ENCODE measurements at places on chromosomes 16 and 17. TPM values are rescaled to one million over a fixed set of nuclear protein-coding genes. Genes with fewer than 3 reads are reported as not detected.

PRSS36 gene
- 0.91 TPM for total RNA-seq

IFI35 gene
- 18.3 TPM for total RNA-seq

PTGES3L gene
- 0.84 TPM for total RNA-seq

TMEM238L gene
- total RNA-seq, result not detected

ZG16B gene
- total RNA-seq, result 0.46 TPM

KLHDC4 gene
- 38.2 TPM for total RNA-seq

RAB11FIP4 gene
- 1.7 TPM for total RNA-seq

CRYBA1 gene
- total RNA-seq, result not detected

COX6A2 gene
- not detected for total RNA-seq

ADAD2 gene
- total RNA-seq, result not detected

BBS2 gene
- total RNA-seq, result 23.1 TPM

CCDC144A gene
- total RNA-seq, result 1.4 TPM

KRT24 gene
- total RNA-seq, result not detected

HSPB9 gene
- not detected for total RNA-seq

HOXB3 gene
- 5.5 TPM for total RNA-seq

ACE gene
- 0.37 TPM for total RNA-seq

SLC7A6 gene
- total RNA-seq, result 35.2 TPM

IGFALS gene
- 0.07 TPM for total RNA-seq

UNC13D gene
- 4.3 TPM for total RNA-seq

CCL7 gene
- 0.45 TPM for total RNA-seq

TEKT1 gene
- not detected for total RNA-seq

LITAF gene
- total RNA-seq, result 214 TPM

CACNG4 gene
- total RNA-seq, result 9.2 TPM

KRTAP4-1 gene
- total RNA-seq, result 0.30 TPM

TMEM235 gene
- total RNA-seq, result not detected
